ENCODE measurements at places on chromosomes 7 and 10. TPM values are rescaled to one million over a fixed set of nuclear protein-coding genes. Genes with fewer than 3 reads are reported as not detected.

CAV1 gene
- 1,517 TPM for total RNA-seq

NUTM2A gene
- total RNA-seq, result 0.14 TPM

SGCE gene
- 82.0 TPM for total RNA-seq

C10orf67 gene
- total RNA-seq, result not detected

GHRHR gene
- not detected for total RNA-seq

GPER1 gene
- total RNA-seq, result 1.5 TPM

FBXL13 gene
- total RNA-seq, result 1.3 TPM

PAX2 gene
- not detected for total RNA-seq

ICA1 gene
- total RNA-seq, result 45.6 TPM

METTL27 gene
- total RNA-seq, result 4.7 TPM

LRRTM3 gene
- total RNA-seq, result not detected

ESYT2 gene
- 71.5 TPM for total RNA-seq

WDR37 gene
- 34.6 TPM for total RNA-seq

IGFBP1 gene
- total RNA-seq, result 0.72 TPM

SUN1 gene
- total RNA-seq, result 264 TPM

SPDYE5 gene
- total RNA-seq, result under 0.01 TPM

IL15RA gene
- 14.9 TPM for total RNA-seq

RBM20 gene
- not detected for total RNA-seq

SLC13A1 gene
- not detected for total RNA-seq

TUBB8 gene
- total RNA-seq, result not detected

TFPI2 gene
- total RNA-seq, result 96.5 TPM

NOS3 gene
- 96.3 TPM for total RNA-seq

NEBL gene
- total RNA-seq, result 2.2 TPM

SDK1 gene
- 0.50 TPM for total RNA-seq

HELLS gene
- 111 TPM for total RNA-seq

SH2D4B gene
- total RNA-seq, result under 0.01 TPM

RAB11FIP2 gene
- 22.0 TPM for total RNA-seq

GIMAP7 gene
- 30.9 TPM for total RNA-seq

KIAA1217 gene
- total RNA-seq, result 4.5 TPM

NKX2-3 gene
- total RNA-seq, result 2.4 TPM

PRSS2 gene
- total RNA-seq, result 0.27 TPM

CLDN4 gene
- under 0.01 TPM for total RNA-seq

SPACDR gene
- total RNA-seq, result 1.7 TPM

TAS2R16 gene
- not detected for total RNA-seq

VSTM2A gene
- not detected for total RNA-seq

TEX36 gene
- total RNA-seq, result not detected

CDC14C gene
- not detected for total RNA-seq

CHRM2 gene
- total RNA-seq, result not detected

GFRA1 gene
- not detected for total RNA-seq

RASA4B gene
- total RNA-seq, result 1.7 TPM

SEPTIN7 gene
- total RNA-seq, result 299 TPM

THSD7A gene
- 24.7 TPM for total RNA-seq

VPS37D gene
- 2.1 TPM for total RNA-seq

SPDYE16 gene
- not detected for total RNA-seq

KCNIP2 gene
- total RNA-seq, result 0.79 TPM

All from thoracic aorta endothelial cell (primary cell).